ENCODE measurements at places on chromosomes 12 and 14.
A peak's percentile ranks its signal among the peaks of the same experiment; 100 is the strongest.

- peak; percentile 40 for DNase-seq
Observed at GRCh38 chr12:103771466-103771865, 69.6 kb downstream of the NT5DC3 start.

- DNase-seq, result no peak
Observed at GRCh38 chr14:23028799-23029198, 5.9 kb downstream of the PSMB5 start.

- no peak for DNase-seq
Observed at GRCh38 chr14:96117101-96117897, 78.1 kb downstream of the C14orf132 start.

DNA sequence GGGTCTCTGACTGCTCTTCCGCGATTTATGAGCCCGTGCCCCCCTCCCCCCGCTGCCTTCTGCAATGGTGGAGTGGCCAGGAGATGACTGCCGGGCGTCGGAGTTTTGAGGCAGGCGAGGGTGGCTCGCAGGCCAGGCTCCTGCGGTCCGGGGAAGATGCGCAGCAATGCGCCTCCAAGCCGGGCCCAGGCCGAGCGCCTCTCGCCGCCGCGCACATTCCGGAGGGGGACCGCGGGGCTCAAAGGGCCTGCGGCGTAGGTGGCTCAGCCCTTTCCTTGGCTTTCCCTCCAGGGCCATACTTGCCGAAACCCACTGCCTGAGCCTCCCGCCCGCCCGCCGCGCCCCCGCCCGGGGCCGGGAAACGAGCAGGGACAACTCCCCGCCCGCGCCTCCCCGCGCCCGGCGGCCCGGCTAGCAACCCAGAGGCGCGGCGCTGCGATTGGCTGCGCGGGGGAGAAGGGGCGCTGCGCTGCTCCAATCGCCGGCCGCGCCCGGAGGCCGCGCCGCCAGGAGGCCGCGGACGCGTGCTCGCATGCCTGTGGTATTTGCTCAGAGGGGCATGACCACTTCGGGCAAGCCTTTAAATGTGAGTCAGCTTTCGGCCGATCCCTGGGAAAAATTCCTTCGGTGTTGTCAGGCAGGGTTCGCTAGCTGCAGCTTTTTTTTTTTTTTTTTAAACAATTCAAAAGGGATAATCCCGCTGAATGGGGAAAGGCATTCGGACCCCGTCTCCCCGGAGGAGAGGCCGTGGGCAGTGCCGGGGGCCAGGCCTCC lies 157.9 kb upstream of the PARP11 start:
- peak; percentile 100 for DNase-seq

DNA sequence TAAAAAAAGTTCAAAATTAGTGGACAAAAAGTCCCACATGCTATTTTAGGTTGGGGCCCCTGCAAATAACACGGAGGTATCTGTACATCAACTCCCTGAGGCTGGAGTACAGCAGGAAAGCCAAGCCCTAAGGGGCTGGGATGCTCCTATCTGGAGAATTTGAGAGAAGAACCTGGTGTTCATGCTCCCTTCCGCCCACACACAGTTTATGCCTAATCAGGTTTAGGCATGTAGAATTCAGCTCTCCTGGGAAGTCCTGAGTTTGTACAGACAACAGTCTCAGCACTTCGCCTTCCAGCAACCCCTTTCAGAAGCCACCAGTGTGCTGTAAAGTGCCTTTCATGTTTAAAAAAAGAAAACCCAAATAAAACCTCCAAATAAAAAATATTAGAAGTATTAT lies 237.3 kb upstream of the GRIP1 start:
- no peak for DNase-seq
